ENCODE measurements at places on chromosomes 1 and 21.
A peak's percentile ranks its signal among the peaks of the same experiment; 100 is the strongest.

GRCh38 chr1:212903664-212904063, 45.6 kb downstream of the FLVCR1 start:
- DNase-seq, result no peak

- DNase-seq, result no peak
Observed at GRCh38 chr21:26826801-26827200, 18.4 kb downstream of the ADAMTS1 start.

GRCh38 chr21:31395268-31395667, 51.2 kb upstream of the TIAM1 start:
- no peak for DNase-seq

DNA sequence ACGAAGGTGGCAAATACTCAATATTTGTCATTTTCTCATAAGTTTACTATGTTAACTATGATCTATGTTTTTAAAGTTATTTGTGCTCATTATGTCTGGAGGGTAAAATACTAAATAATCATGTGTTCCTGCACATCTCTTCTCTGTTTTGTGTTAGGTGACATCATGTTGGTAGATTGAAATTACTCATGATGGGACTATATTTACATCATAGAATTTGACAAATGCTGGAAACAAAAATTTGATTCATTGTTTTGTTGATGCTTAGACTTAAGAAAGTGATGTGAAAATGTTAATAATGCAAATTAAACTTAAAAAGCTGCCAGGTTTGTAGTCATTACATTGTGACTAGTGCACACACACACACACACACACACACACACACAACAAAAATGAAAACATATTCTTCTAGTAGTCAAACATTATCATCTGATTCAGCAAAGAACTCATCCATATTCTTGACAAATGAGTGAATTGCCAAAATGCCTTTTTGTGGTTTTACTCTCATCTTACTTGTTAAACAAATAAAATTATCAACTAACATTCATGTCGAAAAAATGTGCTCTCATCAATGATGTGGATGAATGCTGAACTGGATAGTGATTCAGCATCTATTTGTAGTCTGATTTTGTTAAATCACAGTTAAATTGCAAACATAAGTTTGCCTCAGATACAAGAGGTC, 870.7 kb downstream of the BRINP3 start:
- DNase-seq, result peak; percentile 90

GRCh38 chr1:14681182-14681581, 82.7 kb downstream of the KAZN start:
- DNase-seq, result no peak

DNA sequence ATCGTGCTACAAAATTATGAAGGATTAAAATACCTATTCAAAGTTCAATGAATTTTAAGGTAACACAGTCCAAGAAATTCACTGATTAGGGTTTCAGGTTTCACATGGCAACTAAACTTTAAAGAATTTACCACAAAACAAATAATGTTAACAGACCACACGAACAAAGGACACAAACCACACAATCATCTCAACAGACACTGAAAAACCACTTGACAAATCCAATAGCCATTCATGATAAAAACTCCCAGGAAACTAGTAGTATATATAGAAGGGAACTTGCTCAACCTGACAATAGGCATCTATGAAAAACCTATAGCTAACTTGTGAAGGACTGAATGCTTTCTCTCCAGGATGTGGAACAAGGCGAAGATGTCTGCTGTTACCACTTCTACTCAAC, 21.1 kb upstream of the SH2D5 start:
- DNase-seq, result no peak

DNA sequence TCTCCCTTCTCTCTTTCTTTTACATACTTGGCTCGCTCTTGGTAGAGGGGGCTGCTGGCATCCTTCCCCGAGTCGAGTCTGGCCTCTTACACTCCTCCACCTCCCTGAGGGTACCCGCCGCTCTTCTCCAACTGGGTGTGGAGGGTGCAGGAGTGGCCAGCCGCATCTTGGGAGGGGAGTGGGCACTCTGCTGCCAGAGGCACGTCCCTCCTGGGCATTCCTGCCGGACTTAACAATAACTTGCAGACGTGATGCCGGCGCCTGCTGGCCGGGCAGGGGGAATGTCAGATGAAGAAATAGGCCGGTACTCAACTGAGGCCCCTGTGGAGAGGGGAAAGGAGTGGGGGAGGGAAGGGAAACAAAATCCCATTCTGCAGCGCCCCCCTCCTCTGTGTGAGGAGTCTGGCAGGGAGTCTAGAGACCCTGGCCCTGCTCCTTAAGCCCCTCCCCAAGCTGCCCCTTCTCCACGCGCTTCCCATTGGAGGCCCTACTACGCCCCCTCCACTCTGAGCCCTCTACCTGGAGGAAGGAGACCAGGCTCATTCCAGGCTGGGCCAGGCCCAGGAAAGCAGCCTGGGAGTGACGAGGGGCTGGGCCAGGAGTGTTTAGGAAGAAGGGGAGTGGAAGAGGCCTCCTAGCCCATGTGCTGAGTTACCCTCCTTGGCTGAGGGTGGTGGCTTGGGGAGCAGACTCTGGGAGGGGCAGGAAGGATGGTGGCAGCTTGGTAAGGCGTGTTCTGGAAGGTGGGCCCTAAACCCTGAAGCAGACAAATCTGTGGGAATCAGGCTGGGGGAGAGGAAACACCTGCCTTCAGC, 1.8 kb downstream of the ATP2B4 start:
- DNase-seq, result no peak

GRCh38 chr1:172089768-172090510, 248.6 kb downstream of the DNM3 start:
- DNase-seq, result no peak

GRCh38 chr1:171965777-171966176, 124.5 kb downstream of the DNM3 start:
- DNase-seq, result peak; percentile 20

- no peak for DNase-seq
Observed at GRCh38 chr1:30190511-30191153, 532.8 kb downstream of the MATN1 start.

GRCh38 chr1:55578646-55579045, 363.5 kb upstream of the USP24 start:
- no peak for DNase-seq

DNA sequence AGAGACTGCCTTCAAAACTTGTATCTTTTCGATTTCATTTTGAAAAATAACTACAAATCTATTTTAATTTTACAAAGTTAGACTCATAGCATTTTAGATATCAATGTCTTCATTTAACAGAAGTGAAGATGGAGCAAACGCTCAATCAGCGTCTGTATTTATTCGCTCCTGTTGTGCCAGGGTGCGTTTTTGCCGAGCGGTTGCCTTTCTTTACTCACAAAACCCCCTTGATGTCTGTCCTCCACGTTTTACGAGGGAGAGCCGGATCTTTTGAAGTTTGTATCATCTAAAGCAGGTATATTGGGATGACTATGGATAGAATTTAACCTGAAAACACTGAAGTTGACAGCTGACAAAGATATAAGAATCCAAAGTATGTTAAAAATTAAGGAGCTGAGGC, 44.6 kb downstream of the MRPL39 start:
- DNase-seq, result no peak

- no peak for DNase-seq
Observed at GRCh38 chr1:58231204-58231603, 315.3 kb downstream of the OMA1 start.

GRCh38 chr1:94702442-94702815, 117.7 kb upstream of the SLC44A3 start:
- no peak for DNase-seq

GRCh38 chr1:244214009-244214967, 163.2 kb downstream of the ZBTB18 start:
- DNase-seq, result peak; percentile 97

Measured in fibroblast of skin of left quadriceps (primary cell).